ENCODE measurements at places on chromosomes 2 and 18.

DNA sequence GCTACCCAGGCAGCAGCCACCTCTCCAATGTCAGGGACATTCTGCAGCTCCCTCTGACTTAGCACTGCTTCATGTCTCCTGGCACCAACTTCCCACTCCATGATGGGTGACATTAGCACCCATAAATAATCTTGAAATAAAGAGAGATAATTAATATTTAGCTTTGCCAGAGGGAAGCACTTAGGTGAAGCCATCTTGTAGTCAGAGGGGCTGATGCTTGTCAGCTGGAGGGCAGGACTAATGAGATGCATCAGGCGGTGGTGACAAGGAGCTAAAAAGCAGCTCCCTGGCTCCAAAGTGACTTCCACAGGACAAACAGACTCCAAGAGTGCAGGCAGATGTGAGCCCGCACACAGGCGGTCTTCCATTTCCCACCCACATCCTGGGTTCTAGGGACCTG lies 153.0 kb upstream of the ID2 start:
- DNase-seq, result no peak

GRCh38 chr2:123840574-123840973 lies 184.5 kb upstream of the CNTNAP5 start:
- no peak for DNase-seq

GRCh38 chr2:169493360-169493759 lies 14.1 kb downstream of the BBS5 start:
- DNase-seq, result no peak

- no peak for DNase-seq
Measured at GRCh38 chr2:234426616-234427015, 70.3 kb downstream of the ARL4C start.

GRCh38 chr2:168770796-168771195 lies 31.6 kb upstream of the NOSTRIN start:
- no peak for DNase-seq
